ENCODE measurements at places on chromosomes 6 and 20.

- peak; percentile 27 for DNase-seq
Measured at GRCh38 chr20:62208795-62209755, 11.0 kb downstream of the HRH3 start.

DNA sequence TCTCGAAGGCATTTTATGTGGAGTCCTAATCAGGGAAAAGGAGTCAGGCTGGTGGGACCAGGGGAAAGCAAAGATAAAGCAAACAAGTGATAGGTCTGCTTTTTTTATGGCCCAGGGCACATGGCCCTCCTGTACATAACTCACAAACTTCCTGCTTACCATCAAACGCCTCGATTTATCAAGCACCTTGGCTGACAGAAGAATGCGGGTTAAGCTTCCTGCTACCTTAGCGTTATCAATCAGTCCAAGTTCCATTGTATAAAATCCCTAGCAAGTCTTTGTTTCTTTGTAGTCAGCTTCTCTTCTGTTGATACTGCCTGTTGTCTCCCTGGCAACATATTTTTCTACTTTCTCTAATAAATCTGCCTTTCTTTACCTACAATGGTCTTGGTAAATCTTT lies 4.1 kb upstream of the TRIM27 start:
- DNase-seq = no peak

GRCh38 chr6:157779705-157780604 lies 43.1 kb upstream of the SNX9 start:
- no peak for DNase-seq

DNA sequence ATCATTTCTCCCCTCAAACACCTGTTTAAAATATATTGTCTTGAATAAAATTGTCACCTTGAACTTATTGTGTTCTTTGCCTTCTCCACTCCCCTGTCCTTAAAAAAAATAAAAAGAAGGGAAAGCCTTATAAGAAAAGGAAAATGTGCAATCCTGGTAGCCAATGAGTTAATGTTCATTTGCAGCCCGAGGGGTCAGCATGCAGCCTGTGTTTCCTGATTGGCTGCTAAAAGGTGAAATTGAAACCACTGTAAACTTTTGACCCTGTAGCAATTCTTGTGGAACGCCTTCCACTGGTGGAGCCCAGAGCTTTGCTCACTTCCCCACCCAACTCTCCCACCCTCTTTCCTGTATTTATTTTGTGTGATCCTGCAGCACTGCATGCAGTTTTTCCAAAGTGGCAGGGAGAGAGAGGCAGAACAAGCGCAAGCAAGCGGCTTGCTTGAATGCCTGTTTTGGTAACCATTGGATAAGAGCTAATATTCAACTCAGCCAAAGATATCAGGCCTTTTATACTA lies 74.9 kb downstream of the NCOA3 start:
- DNase-seq = peak; percentile 80

- DNase-seq = no peak
Measured at GRCh38 chr6:120918137-120918536, 416.1 kb downstream of the TBC1D32 start.

- peak; percentile 52 for DNase-seq
Measured at GRCh38 chr20:38272398-38272797, 11.9 kb upstream of the KIAA1755 start.

- peak; percentile 67 for DNase-seq
Measured at GRCh38 chr6:144566868-144567615, 281.9 kb downstream of the UTRN start.

DNA sequence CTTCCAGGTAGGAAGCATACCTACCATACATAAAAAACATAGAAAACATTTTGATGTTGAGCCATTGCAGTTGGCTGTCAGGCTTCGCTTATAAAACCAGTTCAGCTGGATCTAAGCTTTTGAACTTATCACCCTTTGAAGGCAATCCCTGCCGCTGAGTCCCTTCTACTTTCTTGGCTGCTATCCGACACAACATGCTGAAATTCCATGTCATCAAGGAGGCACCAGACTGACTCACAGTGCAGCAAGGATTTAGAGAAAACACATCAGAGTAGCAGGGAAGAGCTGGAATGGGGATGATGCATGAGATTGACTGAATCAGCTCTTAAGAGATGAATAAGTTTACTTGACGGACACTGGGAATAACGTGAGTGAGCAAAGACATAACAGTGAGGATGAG lies 135.0 kb upstream of the MAN1A1 start:
- peak; percentile 90 for DNase-seq

GRCh38 chr6:40714576-40715564 lies 127.7 kb upstream of the LRFN2 start:
- no peak for DNase-seq

- DNase-seq = no peak
Measured at GRCh38 chr6:13339863-13340630, 11.7 kb upstream of the TBC1D7 start.

DNA sequence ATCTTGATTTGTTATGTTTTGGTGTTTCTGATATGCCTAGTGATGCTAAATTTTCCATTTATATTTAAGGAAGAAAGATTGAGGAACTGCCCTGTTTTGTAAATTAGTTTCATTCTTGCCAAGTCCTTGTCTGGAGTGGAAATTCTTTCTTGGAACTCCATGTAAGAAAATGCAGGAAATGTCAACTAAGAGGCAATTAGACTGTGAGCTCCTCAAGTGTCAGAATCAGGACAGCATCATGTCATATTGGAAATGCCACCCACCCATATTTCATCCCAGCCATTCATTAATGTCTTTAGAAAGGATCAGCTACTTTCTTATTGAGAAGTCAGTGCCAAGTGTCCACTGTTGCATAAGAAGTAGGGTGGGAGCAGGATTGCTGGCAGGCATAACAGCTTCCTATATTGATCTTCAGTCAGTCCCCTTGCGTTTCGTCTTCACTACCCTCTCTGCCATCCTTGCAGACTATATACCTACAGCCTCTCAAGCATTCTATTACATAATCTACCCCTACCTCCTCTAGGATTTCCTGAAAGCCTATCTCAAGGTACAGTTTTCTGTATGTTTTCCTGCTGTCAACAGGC lies 42.4 kb downstream of the HAO1 start:
- no peak for DNase-seq

- peak; percentile 11 for DNase-seq
Measured at GRCh38 chr20:1225263-1225782, 521 bp upstream of the RAD21L1 start.

- no peak for DNase-seq
Measured at GRCh38 chr6:139482287-139482686, 107.8 kb upstream of the CITED2 start.

- DNase-seq = no peak
Measured at GRCh38 chr20:25053255-25054031, 4.5 kb downstream of the ACSS1 start.

DNA sequence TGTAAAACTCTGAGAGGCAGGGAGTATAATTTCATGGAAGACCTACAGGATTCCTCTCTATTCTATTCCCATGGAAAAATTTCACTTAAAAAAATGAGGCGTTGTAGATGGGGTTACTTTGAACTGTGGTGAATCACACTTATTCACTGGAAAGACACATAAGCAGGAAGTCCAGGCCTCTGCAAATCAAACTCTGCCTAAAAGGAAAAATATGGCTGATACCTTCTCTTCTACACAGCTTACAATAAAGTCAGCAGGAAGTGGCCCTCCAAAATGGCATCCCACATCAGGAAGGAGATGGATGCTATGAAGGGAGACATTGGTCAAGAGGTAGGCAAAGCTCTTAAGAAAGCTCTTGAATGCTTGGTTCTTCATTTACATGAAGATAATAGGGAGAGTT lies 115.9 kb downstream of the FYN start:
- DNase-seq = peak; percentile 81

GRCh38 chr6:168292826-168293225 lies 26.8 kb downstream of the DACT2 start:
- DNase-seq = no peak

- DNase-seq = no peak
Measured at GRCh38 chr6:86936834-86937218, 502 bp upstream of the HTR1E start.

All from HT1080 (cell line).